ENCODE measurements at places on chromosomes 1 and 21.

DNA sequence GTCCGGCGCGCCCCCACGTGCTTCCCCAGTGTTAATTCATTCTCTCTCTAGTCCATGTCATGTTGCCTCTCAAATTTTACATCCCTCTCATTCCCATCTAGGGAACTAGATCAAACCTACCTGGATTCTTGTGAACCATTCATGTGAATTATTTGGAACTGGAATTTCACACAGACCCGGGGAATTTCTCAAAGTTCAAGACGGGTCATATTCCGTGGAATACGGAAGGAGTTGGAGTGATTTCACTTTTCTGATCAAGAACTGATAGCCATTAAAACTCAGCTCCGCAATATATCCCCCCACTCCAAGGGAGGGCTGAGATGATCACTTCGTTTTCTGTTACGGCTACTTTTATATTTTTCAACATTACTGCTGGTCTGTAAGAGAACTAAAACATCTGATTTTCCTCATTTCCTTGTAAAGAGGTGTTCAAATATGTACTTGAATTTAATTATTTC is 1.0 kb upstream of the ENO1 start:
- no peak for DNase-seq

- no peak for DNase-seq
Observed at GRCh38 chr1:81312272-81312754, 488.4 kb upstream of the ADGRL2 start.

DNA sequence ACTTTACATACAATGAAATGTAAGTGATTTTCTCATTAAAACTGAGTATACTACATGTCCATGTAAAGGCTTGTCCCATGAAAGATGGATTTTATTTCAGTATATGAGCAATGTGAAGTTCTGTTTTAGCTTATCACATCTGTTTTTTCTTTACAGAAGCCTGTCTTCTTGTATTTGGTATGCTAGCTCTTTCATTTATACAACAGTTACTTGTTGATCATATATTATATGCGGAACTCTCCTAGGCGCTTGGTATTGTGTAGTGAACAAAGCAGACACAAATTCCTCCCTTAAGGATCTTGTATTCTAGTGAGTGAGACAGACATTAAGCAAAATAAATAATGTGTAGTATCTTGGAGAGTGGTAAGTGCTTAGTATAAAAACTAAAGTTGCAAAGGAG is 10.6 kb downstream of the MAP3K21 start:
- DNase-seq = no peak

DNA sequence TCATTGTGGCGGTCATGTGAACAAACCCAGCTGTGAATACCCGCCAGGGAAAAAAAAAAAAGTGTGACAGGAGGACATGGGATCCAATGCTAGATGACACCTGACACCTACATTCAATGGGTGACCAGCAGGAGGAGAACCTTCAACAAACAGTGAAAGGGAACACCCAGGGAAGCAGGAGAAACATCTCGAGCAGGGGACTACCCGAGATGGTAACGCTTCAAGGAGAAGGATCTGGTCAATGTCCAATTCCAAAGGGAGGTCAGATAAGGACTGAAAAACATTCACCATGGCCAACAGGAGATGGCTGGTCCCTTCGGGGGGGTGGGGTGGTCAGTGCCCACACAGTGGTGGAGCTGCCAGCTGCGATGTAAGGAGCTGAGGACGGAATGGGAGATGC is 46.3 kb downstream of the PTPN14 start:
- no peak for DNase-seq

- DNase-seq = peak; percentile 15
Observed at GRCh38 chr1:77143529-77144121, 75.6 kb downstream of the PIGK start.

DNA sequence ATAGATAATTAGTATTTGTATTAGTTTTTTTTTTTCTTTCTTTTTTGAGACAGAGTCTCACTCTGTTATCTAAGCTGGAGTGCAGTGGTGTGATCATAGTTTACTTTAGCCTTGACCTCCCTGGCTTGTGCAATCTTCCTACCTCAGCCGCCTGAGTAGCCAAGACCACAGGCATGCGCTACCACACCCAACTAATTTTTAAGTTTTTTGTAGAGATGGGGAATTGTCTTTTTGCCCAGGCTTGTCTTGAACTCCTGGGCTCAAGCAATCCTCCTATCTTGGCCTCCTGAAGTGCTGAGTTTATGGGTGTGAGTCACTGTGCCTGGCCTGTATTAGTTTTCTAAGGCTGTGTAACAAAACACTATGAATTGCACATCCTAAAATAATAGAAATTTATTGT is 58.3 kb downstream of the MSH4 start:
- no peak for DNase-seq

DNA sequence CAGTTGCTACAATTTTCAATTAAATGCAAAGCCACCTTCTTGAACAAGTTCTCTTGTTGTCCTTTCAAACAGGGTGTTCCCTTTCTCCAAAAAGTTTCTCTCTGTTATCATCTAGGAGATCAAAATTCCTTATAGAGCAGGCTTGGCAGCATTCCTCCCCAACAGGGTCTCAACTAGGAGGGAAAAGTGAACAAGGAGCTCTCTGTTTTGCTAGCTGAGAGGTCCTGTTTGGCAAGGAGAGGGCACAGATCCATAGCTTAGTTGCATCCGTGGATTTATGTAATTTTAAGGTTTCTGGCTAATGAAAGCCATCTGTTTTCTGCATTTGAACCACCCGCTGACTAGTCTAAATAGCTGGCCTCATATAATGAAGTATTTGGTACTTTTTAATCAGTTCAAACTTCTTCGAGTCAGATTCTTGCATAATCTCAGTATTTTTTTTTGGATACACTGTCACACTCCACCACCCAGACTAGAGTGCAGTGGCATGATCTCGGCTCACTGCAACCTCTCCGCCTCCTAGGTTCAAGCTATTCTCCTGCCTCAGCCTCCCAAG is 54.0 kb downstream of the APP start:
- no peak for DNase-seq

GRCh38 chr1:116340506-116341231 is 32.4 kb upstream of the ATP1A1 start:
- DNase-seq = no peak

DNA sequence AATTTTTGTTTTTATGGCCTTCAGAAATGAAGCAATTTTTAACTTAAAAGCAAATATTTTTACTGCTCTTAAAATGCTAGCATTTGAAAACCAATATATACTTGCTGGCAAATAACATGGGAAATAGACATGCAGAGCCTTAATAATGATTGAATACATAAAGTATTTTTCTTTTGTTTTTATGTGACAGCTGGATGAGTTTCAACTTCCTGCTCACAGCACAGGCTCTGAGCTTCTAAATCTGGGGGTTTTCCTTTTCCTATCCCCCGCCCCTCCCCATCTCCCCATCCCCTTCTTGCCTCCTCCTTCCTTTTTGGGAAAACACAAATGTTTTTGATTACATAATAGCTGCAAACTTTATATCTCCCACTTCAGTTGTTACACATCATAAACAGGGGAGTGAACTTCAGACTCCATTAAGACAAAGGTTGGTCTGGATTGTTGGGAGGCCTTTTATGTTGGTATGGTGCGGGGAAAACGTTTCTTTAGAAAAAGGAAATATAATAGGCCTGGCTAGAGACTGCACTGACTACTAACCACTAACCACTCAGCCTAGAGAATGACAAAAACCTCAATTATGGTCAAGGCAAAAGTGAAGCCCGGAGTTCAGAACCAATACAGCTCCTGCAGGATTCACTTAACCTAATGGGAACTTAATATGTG is 116.1 kb upstream of the GORAB start:
- no peak for DNase-seq

- DNase-seq = no peak
Observed at GRCh38 chr1:56194701-56195300, 384.6 kb downstream of the PLPP3 start.

GRCh38 chr1:4005431-4005830 is 105.4 kb upstream of the C1orf174 start:
- no peak for DNase-seq
